ENCODE measurements at places on chromosomes 12 and 14. TPM values are rescaled to one million over a fixed set of nuclear protein-coding genes. Genes with fewer than 3 reads are reported as not detected.

DNA sequence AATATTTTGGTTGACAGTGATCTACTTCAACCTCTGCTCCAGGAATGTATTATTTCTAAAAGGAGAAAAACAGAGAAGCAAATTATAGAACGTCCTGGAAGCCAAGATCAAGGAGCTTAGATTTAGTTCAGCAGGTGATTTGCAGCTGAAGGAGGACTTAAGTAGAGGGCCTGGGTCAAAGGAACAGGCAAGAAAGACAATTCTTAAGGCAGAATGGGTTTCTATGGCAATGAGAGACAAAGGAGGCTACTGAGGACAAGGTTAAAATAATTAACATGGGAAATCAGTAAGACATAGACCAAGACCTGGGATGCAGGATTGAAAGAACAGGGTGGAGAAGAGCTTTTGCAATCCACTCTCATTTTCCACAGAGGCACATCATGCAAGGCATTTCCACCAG, 2.4 kb upstream of the SNW1 start:
- DNase-seq: no peak

DNA sequence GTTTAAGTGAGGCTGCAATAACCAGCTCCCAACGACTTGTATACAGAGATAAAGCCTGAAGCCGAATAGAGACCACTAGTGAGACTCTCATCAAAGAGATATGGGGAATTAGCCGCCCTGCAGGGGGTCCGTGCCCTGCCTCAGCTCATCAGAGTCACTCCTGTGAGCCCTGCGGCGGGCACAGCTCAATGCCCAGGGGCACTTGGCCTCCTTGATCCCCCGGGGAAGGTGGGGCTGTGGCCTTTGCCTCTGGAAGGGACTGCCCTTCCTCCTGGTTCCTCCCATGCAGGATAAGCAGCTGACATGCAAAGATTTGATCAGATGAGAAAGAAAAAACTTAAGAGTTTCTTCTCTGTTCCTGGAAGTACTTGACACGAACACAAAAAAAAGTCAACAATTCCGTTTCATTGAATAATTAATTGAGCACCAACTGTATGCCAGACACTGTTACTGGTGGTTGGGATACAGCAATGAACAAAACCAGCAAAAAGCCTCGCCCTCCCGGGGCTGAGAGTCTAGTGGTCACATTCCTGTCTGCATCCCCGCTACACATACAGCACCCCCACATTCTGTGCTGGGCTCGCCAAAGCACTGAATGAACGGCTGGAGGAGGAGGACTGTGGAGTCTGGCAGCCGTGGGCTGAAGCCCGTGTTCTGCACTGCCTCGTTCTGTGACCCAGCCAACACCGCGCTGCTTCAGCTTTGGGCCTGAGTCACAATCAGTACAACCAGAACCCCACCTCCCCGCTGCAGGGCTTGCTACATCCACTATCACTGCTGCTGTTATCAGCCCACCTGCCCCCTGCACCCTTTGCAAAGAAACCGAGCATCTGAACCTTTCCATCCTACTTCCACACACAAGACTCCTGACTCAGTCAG, 10.3 kb downstream of the TTC7B start:
- DNase-seq: no peak

DNA sequence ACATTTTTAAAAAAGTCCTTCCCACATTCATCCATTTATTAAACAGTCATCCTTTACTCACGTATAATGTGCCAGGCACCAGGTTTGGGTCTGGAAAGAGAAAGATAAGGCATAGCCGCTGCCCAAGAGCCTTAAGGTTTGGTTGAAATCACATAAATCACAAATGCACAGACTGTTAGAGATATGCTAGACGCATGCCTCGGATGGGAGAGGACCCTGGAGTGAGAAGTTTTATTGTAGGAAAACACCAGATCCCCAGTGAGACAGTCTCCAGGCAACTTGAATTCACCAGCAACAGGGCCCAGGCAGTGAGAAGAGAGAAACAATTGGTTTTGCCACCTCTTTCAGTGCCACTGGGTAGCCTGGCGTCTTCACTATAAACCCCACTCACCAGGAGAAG, 305.9 kb upstream of the AMIGO2 start:
- no peak for DNase-seq

Gene PROX2
- 0.44 TPM for total RNA-seq

- no peak for DNase-seq
Observed at GRCh38 chr14:36654794-36655381, 6.8 kb upstream of the PAX9 start.

- no peak for DNase-seq
Observed at GRCh38 chr12:109458771-109459208, 18.3 kb downstream of the KCTD10 start.

GRCh38 chr12:70590549-70591226, 46.5 kb downstream of the PTPRB start:
- no peak for DNase-seq

- DNase-seq: no peak
Observed at GRCh38 chr14:97866195-97866594, 1069.0 kb downstream of the VRK1 start.

- no peak for DNase-seq
Observed at GRCh38 chr12:3532931-3533702, 42.1 kb downstream of the PRMT8 start.

GRCh38 chr14:67436006-67436866, 24.3 kb upstream of the PLEK2 start:
- DNase-seq: no peak

Gene SCYL2
- total RNA-seq: 29.3 TPM

Gene PRDM4
- total RNA-seq: 37.5 TPM

DNA sequence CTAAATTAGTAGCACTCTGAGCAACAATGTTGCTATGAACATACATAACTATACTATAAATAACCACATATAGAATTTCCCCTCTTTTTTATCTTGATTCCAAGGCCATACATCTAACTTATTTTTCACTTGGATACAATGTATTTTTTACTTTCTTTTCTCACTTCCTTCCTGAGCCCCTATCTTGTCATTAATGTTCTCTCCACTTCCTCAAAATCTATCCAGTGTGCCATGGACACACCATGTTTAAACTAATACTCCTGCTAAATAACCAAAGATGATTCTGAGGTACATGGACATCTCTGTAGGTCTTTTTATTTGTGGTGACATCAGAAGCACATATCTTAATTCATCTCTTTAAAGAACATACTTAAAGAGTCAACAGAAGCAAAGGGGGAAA, 251.2 kb downstream of the C12orf42 start:
- no peak for DNase-seq

GRCh38 chr12:54173066-54173726, 15.6 kb downstream of the SMUG1 start:
- no peak for DNase-seq

- DNase-seq: no peak
Observed at GRCh38 chr14:84785996-84786395, 743.9 kb upstream of the FLRT2 start.

- no peak for DNase-seq
Observed at GRCh38 chr14:101824339-101824727, 62.8 kb downstream of the PPP2R5C start.

- no peak for DNase-seq
Observed at GRCh38 chr14:65433157-65433556, 20.6 kb downstream of the FUT8 start.

Gene CD27
- 44.9 TPM for total RNA-seq

Gene ZCRB1
- 62.8 TPM for total RNA-seq

DNA sequence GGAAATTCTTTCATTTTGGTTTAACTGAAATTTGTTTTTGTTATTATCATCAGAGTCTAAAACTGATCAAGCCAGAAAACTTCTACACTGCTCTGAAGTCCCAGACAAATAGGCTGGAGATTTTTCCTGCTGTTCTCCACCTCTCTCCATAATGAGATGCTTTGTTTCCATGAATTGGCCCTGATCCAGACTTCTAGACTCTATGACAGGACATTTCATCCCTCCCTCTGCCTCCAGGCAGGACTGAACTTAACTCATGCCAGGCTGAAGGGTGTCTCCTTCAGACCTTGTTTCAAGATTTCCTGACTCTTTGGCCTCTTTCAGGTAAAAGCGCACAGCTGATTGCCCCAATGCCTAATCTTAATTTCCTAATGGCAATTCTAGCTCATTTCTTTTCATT, 69.1 kb upstream of the HOXC13 start:
- DNase-seq: no peak
